Choroid plexus epithelial cell (primary cell): ENCODE measurements at places on chromosomes 7 and 10.

- DNase-seq = no peak
Measured at GRCh38 chr10:62813453-62813852, 2.7 kb downstream of the EGR2 start.

DNA sequence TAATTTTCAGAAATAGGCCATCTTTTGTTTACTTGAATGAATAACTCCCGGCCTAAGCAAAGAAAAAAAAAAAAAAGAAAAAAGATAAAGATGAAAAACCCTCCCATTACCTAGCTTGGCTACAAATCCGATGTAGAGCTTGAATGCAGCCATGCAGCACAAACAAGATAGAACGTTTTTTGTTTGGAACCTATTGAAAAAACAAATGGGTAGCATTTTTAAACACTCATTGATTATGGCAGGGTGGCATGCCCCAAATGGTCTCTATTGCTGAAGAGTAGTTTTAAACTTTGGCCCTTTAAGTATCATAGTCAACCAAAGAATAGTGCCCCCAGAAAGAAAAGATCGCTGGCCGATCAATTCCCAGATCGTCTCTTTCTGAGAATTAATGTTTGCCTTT is 84.4 kb downstream of the VTI1A start:
- no peak for DNase-seq

DNA sequence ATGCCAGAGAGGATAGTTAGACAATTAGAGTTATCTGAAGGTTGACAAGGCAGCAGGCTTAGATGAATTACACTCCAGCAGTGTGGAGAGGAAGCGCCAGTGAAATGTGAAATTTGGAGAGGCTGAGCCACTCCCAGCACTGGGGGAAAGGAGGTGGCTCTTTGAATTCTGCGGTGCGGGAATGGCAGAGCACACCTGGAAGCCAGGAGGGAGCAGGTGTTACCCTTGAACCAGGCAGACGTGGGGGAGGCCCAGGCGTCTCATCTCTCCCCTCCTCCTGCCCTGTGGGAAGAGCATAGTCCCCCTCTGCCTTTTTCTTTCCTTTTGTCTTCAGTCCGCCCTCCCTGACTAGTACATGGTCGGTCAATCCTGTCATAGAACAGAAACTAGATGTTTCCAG is 203.1 kb downstream of the DPP6 start:
- DNase-seq = no peak

DNA sequence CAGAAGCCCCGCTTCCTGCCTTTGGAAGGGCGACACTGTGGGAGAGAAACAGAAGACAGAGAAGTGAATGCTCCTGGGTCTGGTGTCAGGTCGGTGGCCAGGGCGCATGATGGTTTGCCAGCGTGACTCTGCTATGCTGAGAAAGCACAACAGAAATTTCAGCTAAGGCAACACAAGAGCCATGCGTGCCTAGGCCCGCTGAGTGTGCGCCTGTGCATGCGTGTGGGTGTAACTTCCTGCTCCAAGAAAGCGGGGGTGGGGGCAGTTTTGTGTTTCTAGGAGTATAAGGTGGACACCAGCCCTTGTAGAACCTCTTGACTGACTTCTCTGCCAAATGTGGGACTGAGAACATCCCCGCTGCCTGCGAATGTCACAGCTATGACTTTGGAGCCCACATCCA is 6.2 kb downstream of the IGFBP3 start:
- no peak for DNase-seq

GRCh38 chr10:29502351-29502750 is 132.4 kb downstream of the SVIL start:
- DNase-seq = no peak

- DNase-seq = peak; percentile 50
Measured at GRCh38 chr7:113810080-113810744, 108.6 kb downstream of the PPP1R3A start.

GRCh38 chr7:121639705-121640104 is 233.3 kb upstream of the PTPRZ1 start:
- DNase-seq = no peak

DNA sequence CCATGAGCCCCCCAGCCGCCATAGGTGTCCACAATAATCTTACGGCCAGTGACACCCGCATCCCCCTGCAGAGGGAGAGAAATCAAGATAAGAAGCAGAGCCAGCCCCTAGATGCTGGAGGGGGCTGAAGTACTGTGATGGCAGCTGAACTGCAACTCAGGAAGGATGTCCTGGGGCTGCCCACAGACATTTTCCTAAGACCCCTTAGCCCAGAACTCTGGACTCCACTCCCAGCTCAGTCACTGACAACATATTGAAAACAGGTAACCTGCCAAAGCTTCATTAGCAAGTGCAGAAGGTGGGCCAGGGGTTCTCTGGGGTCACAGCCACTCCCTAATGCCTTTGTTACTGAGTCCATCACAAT is 14.3 kb downstream of the MAT1A start:
- no peak for DNase-seq

DNA sequence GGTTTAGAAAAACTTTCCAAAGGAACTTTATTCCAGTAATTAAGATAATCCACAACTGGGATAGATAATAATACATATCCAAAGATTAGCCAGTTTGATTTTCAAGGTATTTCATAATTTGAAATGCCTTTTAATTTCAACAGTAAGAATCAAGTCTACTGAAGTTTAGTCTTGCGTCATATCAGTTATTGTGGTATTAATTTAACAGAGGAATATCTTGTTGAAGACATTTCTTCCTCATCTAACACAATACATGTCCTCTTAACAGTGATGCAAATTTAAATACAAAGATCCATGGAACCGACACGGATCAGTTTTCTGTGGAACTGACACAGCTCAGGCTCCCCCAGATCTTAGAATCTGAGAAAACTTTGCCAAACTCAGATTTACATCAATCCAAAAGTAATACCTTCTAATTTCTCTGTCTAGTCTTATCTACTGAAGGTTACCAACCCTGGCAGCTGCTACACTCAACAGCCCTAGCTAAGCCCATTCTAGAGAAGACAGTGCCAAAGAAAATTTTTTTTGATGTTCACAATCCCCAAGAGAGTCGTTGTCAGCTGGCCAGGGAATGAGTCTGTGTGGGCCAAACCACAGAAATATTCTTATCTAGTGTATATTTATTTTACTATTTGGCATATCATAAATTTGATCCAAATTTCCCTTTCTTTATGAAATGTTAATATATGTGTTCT is 365.2 kb upstream of the MEOX2 start:
- peak; percentile 78 for DNase-seq

- no peak for DNase-seq
Measured at GRCh38 chr7:106752367-106752766, 91.4 kb upstream of the CCDC71L start.

DNA sequence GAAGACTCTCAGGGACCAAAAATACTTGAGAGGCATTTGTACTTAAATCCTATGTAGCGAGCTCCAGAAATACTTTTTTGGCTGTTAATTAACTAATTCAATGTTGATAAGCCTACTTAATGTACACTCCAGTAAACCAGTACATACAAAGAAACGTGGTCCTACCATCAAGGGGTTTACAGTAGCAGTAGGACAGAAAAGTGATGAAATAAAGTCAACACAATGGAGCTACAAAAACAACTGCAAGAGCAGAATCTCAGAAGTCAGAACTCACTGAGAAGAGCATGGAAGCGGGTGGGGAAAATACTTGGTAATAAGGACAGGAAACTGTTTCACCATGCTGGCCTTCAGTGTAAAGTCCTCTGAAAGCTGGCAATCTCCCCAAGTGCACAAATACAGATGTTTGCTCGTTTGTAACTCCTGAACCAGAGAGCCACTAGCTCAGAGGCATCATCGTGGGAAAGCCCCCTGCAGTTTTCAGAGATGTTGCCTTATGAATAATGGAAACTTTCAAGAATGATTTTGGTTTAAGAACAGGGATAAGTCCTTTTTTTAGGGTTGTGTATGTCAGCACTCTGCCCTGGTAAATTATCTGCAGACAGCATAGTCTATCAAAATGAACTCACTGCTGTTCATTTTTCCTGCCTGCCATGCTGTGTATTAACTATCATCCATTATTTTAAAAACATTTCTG is 233.2 kb downstream of the SORCS1 start:
- DNase-seq = no peak

- no peak for DNase-seq
Measured at GRCh38 chr7:67916571-67917436, 920.2 kb downstream of the TYW1 start.

GRCh38 chr7:1951159-1951536 is 281.1 kb downstream of the ELFN1 start:
- DNase-seq = no peak

GRCh38 chr7:7970531-7971307 is 2.1 kb downstream of the GLCCI1 start:
- DNase-seq = peak; percentile 33

GRCh38 chr7:70505468-70505867 is 626.5 kb upstream of the GALNT17 start:
- no peak for DNase-seq

GRCh38 chr7:107958764-107959526 is 44.0 kb downstream of the LAMB1 start:
- peak; percentile 96 for DNase-seq

DNA sequence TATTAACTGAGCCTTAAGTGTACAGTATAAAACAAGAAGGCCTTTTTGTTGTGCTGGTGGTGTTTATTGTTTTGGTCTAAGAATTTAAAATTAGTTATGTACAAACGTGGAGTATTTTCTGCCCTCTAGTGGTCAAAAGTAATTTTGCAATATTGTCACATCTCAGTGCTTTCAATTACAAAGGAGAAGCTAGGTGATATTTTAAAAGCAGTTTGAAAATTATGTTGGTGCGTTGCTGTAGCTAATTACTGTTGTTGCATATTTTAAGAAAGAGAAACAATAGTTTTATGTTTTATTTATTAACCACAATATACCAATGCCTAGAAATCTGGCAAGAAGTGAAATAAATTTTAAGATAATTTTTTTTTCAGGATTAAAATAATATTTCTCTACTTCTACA is 11.4 kb downstream of the NPVF start:
- peak; percentile 70 for DNase-seq

DNA sequence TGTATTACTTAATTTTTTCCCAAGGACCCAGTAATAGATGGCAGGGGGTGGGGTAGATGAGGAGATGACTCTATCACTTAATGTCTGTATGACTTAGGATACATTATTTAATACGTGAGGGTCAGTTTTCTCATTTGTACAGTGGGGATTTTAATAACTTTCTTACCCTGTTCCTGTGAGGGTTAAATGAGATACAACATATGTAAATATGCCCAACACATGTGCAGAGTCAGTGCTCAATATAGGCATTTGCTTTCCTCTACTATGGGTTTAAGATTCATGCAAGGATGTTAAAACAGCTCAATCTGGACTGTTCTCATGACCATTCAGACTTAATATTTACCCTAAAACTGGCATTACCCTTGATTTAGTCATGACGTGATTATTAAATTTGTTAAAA is 31.2 kb downstream of the ST7 start:
- no peak for DNase-seq

DNA sequence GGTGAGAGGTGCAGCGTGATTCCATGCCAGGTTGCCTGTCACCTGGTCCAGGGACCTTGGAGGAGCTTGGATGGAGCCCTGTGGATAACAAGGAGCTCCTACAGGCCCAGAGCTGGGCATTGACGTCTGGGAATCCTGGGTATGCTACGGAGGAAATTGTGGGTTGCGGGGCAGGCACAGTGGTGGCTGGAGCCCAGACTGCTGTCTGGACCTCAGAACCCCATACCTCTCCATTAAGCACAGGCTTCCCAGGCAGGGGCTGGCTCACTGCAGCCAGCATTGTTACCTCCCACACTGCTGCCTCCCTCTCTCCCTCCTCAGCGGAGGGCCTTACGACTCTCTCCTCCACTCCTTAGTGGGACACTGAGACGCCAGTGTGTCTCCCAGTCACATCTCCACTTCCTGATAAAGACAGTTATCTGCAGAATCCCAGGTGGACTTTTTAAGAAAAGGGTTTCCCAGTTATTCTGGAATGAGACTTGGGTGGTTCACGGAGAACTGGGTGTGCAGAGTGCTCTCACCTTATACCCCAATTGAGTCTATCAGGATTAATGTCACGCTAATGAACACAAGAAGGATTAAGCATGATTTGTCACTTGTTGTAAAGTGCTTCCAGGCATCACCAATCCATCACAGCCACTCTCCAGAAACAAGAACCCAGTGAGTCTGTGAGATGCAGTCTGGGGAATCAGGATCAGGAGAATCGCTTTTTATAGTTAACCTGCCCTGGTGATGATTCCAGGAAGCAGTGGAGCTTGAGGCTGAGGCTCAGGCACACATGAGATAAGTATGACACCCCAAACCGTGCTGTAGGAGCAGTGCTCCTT is 309.4 kb downstream of the RPS24 start:
- no peak for DNase-seq

DNA sequence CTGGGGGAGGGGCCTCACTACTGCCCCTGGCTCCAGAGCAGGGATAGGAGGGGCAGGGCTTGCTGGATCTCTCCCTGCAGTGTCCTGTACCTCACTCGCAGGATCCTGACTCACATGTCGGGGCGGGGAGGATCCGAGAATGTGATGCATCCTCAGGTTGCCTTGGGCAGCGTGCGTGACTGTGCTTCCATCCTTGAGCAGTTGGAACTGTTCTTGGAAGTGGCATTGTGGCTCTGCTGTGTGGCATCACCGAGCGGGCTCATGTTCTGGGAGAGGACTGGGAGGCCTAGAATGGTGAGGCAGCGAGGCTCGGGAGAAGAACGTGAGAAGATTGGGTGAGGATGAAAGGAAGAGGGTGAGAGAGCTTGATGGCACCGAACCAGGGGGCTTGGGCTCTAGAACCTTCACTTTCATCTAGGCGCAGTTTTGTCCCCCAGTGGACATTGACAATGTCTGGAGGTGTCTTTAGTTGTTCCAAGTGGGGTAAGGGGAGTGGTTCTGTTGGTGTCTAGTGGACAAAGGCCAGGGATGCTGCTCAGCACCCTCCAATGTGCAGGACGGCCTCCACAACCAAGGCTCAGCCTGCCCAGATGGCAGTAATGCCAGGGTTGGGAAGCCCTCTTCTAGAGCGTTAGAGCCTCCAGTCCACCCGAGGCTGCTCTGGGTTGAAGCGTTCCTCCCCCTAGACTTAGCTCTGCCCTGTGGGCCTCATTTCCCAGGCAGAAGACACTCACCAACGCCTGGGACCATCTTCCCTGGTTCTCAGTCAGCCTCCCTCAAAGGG is 8.4 kb downstream of the RARRES2 start:
- DNase-seq = no peak

- no peak for DNase-seq
Measured at GRCh38 chr7:97200018-97200417, 82.5 kb downstream of the SDHAF3 start.

DNA sequence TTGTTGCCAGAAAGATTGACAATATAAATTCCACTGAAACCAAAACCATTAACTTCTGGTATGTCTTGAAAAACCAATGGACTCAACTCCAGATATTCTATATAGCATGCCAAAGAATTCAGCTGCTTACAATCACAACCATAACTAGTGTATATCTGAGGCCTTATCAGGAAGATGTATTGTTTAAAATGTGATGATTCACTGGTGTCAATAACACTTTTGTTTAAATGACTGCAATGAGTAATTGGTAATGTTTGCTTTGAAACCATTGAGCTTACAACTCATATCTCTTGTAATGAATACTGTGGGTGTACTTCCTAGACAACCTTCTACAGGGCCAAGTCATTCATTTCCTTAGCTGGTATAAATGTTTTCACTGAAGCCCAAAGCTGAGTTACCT is 727.9 kb upstream of the KCND2 start:
- peak; percentile 17 for DNase-seq
